ENCODE measurements at places on chromosomes 3 and 15.

DNA sequence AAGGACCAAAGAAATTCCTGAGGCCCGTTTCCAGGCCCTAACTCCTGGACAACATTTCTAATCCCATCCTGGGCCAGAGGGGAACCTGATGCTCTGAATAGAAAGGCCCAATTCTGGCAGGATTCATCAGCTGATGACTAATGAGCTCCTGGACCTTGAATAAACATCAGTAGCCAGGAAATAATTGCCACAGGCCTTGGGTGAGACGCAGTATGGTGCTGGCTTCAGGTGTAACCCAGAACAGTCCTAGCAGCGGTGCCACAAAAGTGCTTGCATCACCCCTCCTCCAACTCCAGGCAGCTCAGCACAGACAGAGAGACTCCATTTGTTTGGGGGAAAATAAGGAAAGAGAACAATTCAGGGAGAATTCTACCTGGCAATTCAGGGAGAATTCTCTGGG is 184.7 kb upstream of the POU1F1 start:
- no peak for DNase-seq

GRCh38 chr3:132781922-132782321 is 59.7 kb upstream of the NPHP3 start:
- no peak for DNase-seq

GRCh38 chr3:138914870-138915502 is 32.0 kb downstream of the FOXL2 start:
- no peak for DNase-seq

GRCh38 chr15:93050648-93051047 is 38.4 kb downstream of the RGMA start:
- DNase-seq, result no peak

- DNase-seq, result no peak
These were observed 156.1 kb upstream of the LRRFIP2 start for GRCh38 chr3:37330466-37330865.

GRCh38 chr15:63323798-63324563 is 46.6 kb downstream of the APH1B start:
- DNase-seq, result no peak

DNA sequence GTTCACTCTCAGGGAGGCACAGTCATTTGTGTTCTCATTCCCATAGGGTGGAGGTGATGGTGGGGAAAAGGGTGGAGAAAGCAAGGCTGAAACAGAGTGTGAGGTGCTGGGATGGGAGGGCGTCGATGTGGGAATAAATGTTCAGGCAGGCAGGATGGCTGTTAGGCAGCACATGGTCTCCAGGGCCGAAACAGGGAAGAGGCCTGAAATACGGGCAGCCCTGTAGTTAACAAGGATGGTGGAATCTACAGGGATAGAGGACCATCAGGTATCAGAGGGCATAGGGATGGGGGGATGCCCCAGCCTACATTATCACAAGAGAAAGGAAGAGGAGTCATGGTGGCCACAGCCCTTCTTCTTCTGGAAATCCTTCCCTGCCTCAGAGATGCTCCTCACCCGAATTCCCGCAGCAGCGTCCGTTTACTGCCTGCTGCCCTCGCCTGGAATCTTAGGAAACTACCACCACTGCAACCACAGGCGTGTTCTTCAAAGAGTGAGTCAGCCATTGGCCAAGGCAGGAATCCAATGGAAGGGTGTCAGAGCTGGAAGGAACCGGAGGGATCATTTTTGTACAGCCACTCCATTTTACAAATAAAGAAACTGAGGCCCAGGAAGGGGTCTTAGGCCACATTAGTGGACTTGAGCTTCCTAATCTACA is 49.7 kb upstream of the POMGNT2 start:
- no peak for DNase-seq

DNA sequence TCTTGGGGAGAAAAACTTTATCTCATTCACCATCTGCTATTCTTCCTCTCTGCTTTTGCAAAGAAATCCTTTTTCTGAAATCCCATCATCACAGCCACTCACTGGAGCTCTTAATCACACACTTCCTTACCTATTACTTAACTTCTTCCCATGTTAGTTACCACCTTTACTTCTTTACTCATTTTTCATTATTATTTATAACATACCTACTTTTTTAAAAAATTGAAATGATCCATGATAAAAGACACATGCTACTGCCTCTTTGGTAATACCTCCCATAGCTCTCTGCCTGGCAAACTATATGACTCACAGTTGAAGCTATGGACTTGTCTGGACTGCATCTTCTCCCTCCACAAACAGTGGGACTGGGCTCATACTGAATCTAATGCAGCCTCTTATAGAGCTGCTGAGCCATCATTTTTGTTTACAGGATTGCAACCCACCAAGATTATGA is 150.3 kb downstream of the TNIK start:
- DNase-seq, result no peak

GRCh38 chr3:185677146-185677829 is 91.2 kb downstream of the SENP2 start:
- no peak for DNase-seq

GRCh38 chr3:28322464-28322863 is 26.1 kb upstream of the ZCWPW2 start:
- DNase-seq, result no peak

DNA sequence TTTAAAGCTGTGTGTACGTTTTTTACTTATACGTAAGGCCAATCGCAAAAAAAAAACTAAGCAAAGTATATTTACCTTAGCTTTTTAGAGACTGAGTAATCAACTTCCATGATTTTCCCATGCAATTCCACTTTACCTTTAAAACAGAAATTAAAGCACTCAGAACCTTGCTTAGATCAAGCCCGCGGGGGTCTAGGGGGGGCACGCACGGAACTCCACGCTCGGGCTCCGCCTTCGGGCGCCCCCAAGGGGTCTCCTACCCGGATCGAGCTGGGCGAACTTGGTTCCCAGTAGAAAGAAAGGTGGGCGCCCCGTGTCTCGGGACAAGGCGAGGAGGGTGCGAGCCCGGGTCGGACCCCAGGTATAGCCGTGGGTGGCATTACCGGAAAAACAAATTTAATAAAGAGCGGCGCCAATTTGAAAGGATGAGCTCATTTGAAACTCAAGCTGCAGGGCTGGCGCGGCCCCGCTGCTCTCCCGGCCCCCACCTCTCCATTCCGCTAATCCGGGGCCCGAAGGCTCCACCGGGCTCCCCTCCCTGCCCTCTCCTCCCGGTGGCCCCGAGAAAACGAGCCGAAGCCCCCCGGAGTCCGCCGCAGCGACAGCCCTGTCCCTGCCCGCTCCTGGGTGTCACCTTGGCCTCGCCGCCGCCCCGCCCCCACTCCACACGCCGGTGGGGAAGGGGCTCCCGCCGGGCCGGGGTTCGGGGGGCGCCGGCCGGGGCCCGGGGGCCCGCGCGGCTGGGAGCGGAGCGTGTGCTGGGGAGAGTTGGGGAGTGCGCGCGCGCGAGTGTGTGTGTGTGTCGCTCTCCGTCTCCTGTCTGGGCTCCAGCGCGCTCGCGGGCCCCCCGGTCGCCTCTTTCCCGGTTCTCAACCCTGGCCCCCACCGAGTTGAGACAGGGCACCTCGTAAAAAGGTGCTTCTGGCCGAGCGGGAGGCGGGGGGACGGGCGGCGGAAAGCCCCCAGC is 1.5 kb downstream of the IGF2BP2 start:
- DNase-seq, result peak; percentile 34

- DNase-seq, result no peak
These were observed 121.9 kb downstream of the ATP10A start for GRCh38 chr15:25741256-25741580.

- no peak for DNase-seq
These were observed 3.8 kb upstream of the TKT start for GRCh38 chr3:53259427-53260259.

- no peak for DNase-seq
These were observed 454.0 kb upstream of the ARHGEF26 start for GRCh38 chr3:153666991-153667740.

- DNase-seq, result no peak
These were observed 218.8 kb upstream of the STRIT1 start for GRCh38 chr3:155512175-155512866.

DNA sequence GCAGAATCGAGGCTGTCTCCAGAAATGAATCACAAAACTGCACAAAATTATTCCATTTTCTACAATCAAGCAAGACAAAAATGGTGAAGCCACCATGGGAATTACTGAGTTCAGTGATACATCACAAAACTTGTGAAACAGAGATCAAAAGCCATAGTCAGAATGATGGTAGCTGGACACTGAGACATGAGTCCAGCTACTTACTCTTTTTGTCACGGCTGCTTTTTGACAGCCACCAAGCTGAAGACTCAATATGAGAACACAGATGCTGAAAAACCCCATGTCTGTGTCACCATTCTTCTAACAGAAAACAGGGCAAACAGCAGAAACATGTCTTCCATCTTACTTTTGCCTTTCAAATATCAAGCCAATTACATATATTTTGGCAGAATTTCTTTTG is 237.6 kb downstream of the LPP start:
- no peak for DNase-seq

DNA sequence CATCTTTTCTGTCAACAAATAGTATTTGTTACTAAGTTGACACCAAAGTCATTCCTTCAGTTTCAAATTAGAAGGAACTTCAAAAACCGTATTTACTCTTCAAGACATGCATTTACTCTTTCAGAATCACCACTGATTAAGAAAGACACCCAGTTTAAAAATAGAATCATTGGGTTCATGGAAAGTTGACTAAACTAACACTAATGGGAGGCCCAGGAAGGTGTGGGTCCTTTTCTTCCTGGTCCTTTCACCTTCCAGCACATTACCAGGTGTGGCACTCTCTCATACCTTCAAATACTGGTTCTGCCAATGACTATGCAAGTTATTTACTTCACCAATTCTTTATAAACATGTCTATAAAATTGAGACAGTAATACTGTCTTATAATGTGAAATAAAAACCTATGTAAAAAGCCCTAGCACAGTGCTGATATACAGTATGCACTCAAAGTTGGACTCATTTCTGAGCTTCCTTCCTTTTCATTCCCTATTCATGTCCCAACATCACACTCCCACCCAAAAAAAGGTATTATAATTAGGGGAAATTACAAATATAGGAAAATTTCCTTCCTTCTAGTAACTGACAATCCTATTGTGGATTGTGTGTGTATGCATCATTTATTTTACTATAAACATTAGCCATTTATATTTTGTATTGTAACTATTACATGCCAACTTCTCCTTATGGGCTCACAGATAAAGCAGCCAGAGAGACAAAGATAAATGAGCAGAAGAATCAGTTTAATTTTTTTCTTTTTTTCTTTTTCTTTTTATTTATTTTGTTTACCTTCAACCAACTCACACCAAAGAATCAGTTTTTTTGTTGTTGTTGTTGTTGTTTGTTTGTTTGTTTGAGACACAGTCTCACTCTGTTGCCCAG is 48.9 kb downstream of the LRRFIP2 start:
- DNase-seq, result no peak

DNA sequence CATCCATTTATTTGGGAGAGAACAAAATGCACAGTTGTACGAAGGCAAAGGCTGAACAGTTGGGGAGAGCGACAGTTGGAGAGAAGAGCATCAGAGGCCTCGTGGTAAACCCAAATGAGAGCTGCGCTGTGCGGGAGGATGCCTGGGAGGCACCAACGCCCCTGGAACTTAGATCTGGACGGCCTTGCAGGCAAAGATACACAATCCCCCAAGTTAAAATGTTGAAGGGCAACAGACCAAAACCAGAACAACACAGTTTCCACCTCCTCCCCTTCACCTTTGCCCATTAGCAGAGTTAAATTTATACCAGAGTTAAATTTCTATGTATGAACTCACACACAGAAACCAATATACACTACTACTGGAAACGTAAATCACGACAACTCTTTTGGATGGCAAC is 339.6 kb downstream of the RORA start:
- DNase-seq, result no peak

DNA sequence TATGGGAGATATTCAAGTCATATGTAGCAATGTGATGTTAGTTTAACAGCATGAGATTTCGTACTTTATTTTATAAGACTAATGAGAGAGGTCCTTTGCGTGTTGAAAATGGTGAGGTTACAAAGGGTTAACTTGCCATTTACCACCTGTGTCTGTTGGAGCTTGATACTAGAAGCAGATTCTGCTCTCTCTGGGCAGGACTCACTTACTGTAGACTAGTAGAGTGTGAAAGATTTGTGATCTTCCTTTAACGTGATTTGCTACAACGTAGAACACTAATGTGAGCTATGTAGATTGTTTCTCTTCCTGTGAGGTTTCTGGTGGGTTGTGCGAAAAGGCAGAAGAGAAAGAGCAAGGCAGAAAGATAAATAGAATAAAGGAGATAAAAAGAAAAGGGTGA is 1.1 kb downstream of the TP63 start:
- no peak for DNase-seq

GRCh38 chr15:75177360-75178071 is 24.2 kb upstream of the C15orf39 start:
- no peak for DNase-seq

DNA sequence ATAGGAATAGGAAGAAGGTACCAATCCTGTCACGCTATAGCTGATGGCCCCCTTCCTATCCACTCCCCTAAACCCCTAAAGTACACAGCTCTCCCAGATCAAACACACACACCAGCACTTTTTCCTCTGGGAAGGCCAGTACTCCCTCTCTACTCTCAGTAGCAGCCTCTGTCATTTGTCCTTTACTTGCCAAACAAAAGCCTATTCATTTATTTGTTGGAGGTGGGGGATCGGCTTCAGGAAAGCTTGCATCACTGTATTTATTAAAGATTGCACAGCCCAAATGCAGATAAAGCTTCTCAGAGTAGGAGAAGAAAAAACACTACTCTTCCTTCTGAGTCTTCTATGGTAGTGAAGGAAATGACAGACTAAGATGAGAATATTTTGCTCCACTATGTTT is 429.7 kb upstream of the RASGRP1 start:
- DNase-seq, result no peak

DNA sequence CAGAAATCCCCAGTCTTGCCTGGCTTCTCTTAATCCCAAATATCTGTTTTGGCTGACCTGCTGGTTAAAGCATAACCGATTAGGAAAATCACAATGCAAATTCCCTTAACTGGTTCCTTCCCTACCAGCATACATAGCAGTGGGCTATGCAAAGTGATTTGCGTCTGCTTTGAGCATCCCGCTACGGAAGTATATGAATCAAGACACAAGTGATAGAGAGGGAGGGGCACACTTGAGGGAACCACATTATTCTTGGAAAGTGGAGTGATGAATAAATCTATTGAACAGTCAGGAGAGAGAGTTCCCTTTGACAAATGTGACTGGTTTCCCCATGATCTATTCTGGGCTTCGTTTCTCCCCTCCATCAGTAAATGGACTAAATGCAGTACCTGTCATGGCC is 119.6 kb upstream of the C15orf61 start:
- no peak for DNase-seq

DNA sequence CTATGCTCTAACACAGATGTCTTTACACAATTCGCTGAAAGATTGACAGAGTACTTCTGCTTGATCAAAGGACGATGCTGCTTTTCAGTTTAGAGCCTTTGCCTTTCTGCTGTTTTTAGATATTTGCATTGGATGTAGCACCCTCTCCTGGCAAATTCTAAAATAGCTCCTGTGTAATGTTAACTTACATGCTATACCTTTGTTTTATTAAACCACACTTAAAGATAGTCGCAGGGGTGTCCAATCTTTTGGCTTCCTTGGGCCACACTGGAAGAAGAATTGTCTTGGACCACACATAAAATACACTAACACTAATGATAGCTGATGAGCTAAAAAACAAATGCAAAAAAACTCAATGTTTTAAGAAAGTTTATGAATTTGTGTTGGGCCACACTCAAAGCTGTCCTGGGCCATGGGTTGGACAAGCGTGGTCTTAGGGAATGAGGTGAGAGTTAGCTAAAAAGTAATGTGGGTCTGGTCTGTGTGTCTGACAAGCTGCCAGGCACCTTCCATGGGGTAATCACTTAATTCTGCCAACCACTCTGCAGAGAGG is 62.9 kb downstream of the ATG7 start:
- peak; percentile 51 for DNase-seq
